ENCODE measurements at places on chromosomes 3 and 15.

GRCh38 chr3:29937185-29937584, 656.3 kb downstream of the RBMS3 start:
- no peak for DNase-seq

DNA sequence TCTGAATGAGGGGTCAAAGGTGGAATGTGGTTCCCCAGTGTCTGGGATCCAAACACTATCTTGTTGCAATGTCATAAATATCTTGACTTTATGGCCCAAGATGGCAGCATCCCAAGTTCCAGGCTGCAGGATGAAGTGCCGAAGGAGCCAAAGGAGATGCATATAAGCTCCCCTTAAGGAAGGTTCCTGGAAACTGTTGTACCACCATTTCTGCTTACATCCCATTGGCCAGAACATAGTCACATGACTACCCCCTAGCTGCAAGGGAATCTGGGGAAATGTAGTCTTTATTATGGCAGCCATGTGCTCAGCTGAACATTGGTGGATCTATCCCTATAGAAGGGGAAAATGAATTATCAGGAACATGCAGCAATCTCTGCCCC, 54.3 kb downstream of the BDH1 start:
- no peak for DNase-seq

- no peak for DNase-seq
These were observed 77.4 kb downstream of the SLTM start for GRCh38 chr15:58856086-58856485.

DNA sequence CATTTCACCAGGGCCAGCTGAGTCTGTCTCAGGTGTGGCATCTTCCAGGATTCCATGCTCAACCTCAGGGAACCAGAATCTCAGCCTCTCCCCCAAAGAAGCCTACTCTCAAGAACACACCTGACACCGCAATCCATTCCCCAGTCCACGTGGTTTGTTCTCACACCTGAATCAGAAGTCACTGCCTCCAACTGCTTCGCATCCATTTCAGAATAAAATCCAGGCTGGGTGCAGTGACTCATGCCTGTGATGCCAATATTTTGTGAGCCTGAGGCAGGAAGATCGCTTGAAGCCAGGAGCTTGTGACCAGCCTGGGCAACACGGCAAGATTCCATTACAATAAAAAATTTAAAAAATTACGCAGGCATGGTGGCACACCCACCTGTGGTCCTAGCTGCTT, 212.2 kb downstream of the FOXP1 start:
- no peak for DNase-seq

DNA sequence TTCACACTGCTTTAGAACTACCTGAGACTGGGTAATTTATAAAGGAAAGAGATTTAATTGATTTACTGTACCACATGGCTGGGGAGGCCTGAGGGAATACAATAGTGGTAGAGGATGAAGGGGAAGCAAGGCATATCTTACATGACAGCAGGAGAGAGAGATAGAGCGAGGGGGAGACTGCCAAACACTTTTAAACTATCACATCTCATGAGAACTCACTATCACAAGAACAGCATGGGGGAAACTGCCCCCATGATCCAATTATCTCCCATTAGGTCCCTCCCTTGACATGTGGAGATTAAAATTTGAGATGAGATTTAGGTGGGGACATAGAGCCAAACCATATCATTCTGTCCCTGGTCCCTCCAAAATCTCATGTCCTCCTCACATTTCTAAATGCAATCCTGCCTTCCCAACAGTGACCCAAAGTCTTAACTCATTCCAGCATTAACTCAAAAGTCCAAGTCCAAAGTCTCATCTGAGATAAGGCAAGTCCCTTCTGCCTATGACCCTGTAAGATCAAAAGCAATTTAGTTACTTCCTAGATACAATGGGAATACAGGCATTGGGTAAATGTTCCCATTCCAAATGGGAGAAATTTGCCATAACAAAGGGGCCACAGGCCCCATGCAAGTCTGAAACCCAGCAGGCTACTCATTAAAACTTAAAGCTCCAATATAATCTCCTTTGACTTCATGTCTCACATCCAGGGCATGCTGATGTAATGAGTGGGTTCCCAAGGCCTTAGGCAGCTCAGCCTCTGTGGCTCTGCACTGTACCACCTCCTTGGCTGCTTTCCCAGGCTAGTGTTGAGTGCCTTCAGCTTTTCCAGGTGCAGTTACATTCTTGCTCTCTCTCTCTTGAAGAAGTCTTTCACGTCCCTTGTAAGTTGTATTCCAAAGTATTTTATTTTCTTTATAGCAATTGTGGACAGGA, 481.7 kb upstream of the TGFBR2 start:
- no peak for DNase-seq

GRCh38 chr3:153142961-153143360, 19.1 kb upstream of the RAP2B start:
- DNase-seq: no peak

GRCh38 chr3:58383904-58384303, 49.7 kb downstream of the PDHB start:
- DNase-seq: no peak

DNA sequence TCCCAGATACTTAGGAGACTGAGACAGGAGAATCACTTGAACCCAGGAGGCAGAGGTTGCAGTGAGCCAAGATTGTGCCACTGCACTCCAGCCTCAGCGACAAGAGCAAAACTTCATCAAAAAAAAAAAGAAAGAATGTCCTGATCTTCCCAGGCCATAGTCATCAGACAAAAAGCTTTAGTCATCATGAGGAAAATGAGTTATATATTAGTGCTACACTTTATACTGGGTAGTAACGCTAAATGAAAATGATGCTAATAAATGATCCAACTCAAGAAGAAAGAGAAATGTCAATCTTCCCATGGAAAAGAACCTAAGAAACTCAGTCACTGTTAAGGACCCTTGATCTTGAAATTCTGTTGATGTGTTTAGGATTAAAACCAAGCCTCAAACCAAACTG, 26.3 kb upstream of the TRIM59 start:
- DNase-seq: no peak

- DNase-seq: no peak
These were observed 4.4 kb downstream of the GXYLT2 start for GRCh38 chr3:72892081-72892775.

GRCh38 chr3:32568953-32569352, 1.7 kb downstream of the DYNC1LI1 start:
- DNase-seq: no peak

GRCh38 chr15:92161039-92161670, 232.5 kb upstream of the ST8SIA2 start:
- DNase-seq: no peak

GRCh38 chr3:121748680-121749275, 763 bp downstream of the GOLGB1 start:
- DNase-seq: no peak

DNA sequence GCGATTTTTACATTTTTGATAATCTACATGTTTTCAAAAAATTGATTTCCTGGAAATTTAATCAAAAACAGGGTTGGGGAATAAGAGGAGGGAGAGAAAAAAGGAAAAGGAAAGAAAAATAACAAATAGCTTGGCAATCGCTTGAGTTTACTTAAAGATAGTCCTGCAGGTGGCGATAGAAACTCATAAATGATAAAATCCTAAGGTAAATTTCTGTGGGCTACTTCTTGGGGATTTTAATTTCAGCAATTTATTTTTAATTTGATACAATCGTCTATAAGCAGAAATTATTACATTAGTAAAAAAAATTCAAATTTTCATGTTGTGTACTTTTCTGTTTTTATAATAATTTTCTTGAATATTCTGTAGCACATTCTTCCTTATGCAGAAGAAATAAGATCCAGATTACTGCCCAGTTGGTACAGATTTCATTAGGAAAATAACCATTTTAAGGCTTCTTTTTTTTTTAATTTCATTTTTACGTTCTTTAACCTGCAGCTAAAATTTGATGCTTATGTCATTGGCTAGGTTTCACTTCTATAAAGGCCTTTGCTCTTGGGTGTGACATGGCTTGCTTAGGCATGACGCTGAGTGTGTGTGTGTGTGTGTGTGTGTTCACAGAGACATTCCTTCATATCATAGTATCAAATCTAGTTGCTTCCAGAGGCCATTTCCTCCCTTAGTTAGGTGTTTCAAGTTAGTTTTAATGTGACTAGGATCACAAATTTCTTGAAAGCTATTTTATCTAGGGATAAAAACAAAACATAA, 181.8 kb downstream of the MCTP2 start:
- no peak for DNase-seq

- no peak for DNase-seq
These were observed 336.0 kb upstream of the TRIM42 start for GRCh38 chr3:140341817-140342403.

- DNase-seq: no peak
These were observed 12.1 kb downstream of the CHSY1 start for GRCh38 chr15:101239724-101240136.

DNA sequence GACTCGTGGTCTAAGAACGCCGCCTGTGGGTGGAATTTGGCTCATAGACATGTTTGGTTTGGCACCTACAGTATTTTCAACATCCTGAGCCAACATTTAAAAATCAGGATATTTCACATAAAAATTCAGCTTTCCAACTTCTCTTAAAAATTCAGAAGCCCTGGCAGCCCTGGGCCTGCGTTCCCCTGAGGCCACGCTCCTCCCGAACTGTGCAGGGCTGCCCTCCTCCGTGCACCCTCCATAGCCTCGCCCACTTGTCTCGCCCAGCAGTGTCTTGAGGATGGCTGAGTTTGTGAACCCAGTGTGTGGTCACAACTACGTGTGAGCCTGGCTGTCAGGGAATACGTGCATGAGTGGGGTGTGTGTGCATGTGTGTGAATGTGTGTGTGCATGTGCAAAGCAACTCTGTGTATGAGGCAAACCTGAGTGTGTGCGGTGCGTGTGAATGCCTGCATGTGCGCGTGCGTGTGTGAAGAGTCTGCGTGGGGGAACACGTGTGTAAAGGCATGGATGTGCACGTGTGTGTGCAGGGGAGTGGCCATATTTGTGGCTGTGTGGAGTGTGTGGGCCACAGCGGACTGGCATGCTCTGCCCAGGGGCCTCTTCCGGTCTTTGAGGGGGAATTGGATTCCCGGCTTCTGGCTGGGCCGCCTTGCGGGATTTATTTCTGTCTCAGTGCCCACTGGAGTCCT, 30.9 kb downstream of the PTH1R start:
- DNase-seq: no peak

GRCh38 chr15:24919446-24919845, 35.3 kb upstream of the SNRPN start:
- DNase-seq: no peak

DNA sequence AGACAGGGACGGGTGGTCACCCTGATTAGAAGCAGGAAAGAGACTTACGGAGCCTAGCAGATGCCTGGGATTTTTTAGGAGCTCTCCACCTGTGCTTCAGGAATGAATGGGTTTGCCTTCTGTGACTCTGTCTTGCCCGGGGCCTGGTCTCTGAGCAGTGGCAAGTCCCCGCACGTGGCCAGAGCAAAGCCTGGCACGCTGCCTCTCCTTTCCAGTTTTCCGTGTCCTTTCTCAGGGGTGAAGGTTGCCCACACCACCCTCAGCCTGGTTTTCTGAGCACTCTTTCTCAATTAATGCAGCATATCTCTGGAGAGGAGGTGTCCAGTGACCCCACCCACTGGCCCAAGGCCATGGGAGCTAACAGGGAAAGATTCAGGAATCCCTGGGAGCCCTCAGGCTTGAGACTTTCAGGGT, 14.5 kb upstream of the CHST14 start:
- DNase-seq: no peak

DNA sequence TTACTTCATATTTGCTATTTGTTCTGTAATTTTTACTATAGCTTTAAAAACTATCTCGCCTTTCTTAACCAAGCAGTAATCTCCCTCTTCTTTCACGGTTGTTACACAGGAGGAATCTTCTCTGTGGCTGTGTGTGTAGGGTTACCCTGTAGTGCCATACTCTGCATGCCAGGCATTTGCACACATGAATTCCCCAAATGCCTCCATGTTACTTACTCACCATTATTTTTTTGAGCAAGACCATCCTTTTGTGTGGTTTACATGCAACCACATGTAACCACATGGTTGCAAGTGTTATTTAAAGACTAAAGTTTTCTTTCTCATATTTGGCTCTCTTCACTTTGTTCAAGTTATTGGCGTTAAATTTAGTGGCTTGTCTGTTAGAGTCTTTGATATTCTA, 45.5 kb downstream of the HPS3 start:
- no peak for DNase-seq

GRCh38 chr3:190182418-190183043, 61.8 kb upstream of the P3H2 start:
- DNase-seq: no peak

DNA sequence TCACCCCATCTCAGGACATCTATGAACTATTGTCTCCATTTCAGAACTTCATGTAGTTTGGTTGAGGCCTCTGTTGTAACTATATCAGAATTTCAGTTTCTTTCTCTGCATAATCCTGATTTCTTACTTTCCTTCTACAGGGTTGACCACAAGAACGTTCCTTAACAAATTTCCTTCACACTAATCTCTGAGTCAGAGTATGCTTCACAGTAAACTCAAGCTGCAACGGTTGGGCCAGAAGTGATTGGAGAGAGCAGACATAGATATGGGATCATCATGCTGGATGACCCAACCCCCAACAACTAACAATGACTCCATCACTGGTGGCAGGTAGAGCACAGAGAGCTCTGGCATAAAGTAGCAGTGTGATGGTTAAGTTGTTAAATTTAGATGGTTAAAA, 128.8 kb upstream of the OSTN start:
- DNase-seq: no peak

DNA sequence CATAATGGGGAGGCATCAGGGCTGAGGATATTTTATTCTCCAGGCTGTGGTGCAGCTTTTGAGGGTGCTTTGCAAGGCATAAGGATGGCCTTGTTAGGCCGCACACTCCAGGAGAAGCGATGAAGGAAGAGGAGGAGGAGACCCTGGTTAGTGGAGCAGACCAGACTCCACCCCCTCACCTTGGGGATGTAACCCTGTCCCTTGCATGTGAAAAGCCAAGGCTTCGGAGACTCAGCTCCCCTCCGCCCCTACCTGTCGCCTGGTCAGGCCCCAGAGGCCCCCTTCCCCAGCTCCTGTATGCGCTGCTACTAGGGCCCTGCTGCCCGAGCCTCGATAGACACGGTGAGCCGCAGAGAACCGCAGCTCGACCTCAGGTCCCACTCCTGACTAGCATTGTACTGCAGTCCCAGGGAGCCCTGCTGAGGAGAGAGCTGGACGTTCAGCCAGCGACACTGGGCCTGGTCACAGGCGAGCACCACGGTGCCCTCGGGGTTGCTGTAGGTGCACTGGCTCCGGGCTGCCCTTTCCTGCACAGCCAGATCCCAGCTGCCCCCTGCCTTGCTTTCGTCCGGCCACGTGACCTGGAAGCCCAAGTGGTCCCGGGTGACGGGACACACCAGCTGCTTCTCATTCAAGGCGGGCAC, 10.2 kb downstream of the CPN2 start:
- DNase-seq: no peak

GRCh38 chr15:39692356-39693327, 90.0 kb downstream of the FSIP1 start:
- no peak for DNase-seq
